ENCODE measurements at places on chromosomes 2 and 18.

GRCh38 chr2:240339411-240340360, 95.8 kb upstream of the GPC1 start:
- DNase-seq: no peak

GRCh38 chr2:196365145-196365544, 193.8 kb upstream of the STK17B start:
- DNase-seq: no peak

GRCh38 chr18:63168287-63168686, 151.3 kb downstream of the BCL2 start:
- DNase-seq: no peak

GRCh38 chr2:238945433-238946150, 97.7 kb downstream of the TWIST2 start:
- DNase-seq: no peak

- no peak for DNase-seq
Measured at GRCh38 chr2:26608557-26608956, 32.6 kb downstream of the CIB4 start.

- DNase-seq: no peak
Measured at GRCh38 chr18:41647914-41648313, 307.1 kb upstream of the PIK3C3 start.
